ENCODE measurements at places on chromosomes 1 and 21.

DNA sequence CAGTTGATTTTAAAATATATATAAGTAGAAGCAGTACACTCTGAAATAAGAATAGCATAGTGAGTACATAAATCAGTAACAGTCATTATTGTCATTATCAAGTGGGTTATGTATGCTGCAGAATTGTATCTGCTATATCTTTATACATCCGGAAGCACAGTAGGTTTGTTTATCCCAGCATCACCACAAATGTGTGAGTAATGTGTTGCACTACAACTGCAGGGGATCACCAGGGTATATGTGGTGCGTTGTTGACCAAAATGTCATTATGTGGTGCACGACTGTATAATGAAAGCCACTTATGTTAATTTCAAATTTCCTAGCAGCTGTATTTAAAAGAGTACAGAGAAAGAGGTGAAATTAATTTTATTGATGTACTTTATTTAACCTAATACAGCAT lies 87.7 kb upstream of the GADD45A start:
- no peak for DNase-seq

DNA sequence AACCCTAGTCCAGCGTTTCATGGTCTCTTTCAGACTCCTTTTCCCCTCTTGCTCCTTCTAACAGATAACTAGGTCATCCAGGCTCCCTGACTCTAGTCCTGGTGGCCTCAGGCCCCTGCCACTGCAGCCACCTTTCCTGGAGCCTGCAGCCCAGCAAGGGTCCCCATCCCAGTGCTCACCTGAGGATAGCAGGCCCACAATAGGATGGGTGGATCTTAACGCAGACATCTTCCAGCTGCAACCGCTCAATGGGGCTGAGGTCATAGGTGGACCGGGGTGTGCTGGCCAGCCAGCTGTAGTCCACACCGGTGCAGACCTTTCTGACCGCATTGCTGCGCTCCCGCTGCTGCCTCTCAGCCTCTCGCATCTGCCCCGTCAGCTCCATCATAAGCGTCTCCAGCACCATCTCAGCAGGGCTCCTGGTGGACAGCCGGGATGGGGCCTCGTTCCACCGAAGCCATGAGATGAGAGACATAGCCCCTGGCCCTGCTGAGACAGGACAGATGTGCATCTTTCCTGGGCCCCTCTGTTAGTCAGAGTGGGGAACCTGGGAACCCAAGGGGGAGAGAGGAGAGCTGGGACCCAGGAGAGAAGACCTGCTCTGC lies 10.9 kb downstream of the RD3 start:
- DNase-seq, result no peak

DNA sequence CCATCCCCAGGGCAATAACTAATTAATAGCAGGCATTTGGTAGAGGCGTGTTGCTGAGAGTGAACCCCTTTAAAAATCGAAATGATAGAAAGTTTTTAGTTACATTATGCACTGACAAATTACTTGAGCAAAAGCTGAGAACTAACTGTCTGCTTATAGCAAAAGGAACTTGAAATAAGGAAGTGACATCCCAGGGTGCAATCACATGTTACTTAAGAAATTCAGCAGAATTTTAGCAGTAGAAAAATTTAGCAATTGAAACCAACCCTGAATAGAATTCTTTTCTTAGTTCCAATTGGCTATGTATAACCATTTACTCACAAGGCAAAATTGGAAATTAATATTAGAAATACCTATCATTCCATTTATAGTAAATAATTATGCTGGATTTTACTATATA lies 139.5 kb upstream of the SAMSN1 start:
- no peak for DNase-seq

GRCh38 chr1:182709225-182709764 lies 24.9 kb upstream of the RGS8 start:
- no peak for DNase-seq

GRCh38 chr1:158998781-158999161 lies 10.9 kb upstream of the IFI16 start:
- DNase-seq, result no peak

DNA sequence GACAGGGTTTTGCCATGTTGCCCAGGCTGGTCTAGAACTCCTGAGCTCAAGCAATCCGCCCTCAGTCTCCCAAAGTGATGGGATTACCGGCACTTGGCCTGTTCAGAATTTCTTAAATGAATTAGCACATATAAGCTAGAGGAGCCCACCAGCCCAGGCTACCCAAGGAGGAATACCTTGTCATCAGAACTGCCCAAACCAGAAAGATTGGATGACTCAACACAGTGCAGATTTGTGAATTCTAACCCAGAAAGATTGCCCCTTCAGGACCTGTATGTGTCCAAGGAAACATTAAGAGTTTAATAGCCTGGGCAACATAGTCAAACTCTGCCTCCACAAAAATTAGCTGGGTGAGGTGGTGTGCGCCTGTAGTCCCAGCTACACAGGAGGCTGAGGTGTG lies 14.0 kb upstream of the LIN9 start:
- no peak for DNase-seq

DNA sequence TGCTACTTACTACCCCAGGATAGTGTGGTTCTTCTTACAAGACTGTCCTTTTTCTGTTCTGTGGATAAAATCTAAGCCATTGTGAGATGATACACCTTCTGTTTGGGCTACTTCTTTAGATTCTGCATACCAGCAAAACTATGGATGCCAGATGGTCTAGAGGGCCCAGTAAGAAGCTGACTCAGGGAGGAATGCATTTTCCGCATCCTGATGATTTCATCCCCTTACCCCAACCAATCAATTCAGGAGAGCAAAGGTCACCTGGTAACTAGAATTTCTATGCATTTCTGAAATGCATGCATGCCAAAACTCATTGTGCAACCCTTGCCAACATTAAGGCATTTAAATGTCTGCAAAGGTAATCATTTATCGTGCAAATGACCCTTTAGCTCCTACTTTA lies 285.7 kb upstream of the ZP4 start:
- no peak for DNase-seq

DNA sequence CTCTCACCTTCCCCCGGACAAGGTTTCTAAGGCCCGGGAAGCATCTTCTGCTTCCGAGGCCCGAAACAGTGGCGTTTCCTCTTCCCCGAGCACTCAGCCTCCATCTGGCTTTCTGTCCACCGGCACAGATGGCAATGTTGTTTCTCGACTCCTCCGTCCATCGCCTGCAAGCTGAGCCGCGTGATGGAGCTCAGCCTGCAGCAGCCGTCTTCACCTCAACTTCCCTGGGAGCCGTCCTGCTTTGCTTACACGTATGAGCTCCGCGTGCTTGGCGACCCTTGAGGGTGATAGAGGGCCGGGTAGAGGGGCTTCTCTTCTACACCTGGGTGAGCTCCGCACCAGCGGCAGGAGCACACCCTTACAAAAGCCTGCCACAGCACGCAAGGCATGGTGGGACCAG lies 80.4 kb downstream of the AJAP1 start:
- no peak for DNase-seq

DNA sequence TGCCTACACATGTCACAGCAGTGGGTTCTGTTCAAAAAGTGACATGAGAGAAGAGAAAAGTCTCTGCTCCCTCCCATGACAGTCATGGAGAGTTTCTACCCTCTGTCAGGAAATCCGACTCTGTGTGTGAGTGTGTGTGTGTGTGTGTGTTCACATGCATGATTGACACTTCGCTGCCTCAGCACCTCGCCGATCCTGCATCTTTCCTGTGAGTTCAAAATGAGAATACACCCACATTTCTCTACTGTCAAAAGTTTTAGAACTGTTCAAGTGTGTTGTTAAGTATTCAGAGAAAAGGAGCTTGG lies 46.2 kb upstream of the COX20 start:
- no peak for DNase-seq

DNA sequence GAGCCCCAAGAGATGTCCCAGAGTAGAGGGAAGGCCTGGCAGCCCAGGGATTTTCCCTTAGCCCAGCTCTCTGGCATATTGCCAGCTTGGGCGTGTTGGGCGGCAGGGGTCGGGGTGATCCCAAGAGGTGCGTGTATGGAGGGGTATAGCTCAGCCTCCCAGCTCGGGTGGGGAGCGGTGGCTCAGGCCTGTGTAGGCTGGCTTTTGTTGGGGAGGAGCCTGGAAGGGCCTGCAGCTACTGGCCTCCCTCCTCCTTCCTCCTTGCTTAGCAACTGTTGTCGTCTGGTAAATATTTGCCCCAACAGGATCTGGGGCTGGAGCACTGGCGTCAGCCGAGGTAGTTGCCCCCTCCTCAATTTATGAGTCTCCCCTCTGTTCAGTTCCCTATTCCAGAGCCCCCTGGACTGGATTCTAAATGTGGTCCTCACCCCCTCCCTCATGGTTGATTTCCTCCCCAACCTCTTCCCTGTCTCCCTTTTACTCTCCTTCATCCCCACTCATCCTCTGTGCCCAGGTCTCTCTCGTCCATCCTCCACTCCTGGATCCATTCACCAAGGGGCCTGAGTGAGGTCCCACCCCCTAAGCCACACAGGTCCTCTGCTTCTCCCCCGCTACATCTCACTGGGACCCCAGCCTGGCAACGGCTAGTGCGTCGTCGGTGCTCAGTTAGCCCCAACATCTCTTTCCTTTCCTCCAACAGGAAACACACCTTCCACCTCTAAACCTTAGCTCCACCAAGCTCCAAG lies 10.3 kb upstream of the LMNA start:
- DNase-seq, result no peak

- DNase-seq, result no peak
These were observed 7.0 kb upstream of the MAST2 start for GRCh38 chr1:45796381-45796780.

DNA sequence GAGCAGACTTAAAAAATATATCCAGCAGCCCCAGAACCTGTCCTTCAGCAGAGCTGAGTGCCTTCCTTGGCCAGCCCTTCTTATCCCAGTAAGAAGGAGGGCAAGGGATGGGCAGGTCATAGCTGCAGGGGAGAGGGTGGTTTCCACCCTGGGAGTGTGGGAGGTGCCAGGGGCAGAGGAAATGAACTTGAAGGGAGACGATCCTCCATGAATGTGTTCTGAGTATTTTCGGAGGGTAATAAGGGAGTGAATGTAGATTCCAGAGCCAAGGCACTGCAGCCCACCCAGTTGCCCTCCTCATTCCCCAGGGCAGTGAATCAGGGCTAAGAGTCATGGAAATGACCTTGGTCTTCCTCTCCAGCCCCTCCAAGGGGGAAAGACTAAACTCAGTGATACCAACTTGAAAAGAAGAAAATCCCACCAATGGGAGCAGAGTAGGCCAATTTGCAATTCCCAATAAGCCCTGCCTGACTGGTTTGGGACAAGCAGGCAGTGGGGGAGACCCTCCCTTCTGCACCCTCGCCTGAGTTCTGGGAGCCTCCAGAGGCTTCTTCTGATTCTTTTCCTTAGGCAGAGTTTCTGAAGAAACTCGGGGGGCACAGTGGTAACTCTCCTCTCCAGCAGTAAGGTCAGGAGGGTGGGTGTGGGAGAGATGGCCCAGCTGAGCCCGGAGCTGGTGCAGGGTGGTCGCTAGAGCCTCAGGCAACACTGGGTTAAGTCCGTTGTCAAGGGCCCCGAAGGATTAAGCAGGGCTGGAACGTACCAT lies 4.2 kb downstream of the MYOG start:
- no peak for DNase-seq

GRCh38 chr1:51214615-51215131 lies 21.4 kb upstream of the RNF11 start:
- DNase-seq, result no peak

GRCh38 chr1:234921266-234922062 lies 207.2 kb downstream of the TOMM20 start:
- DNase-seq, result no peak

GRCh38 chr1:20702416-20702815 lies 15.4 kb downstream of the KIF17 start:
- peak; percentile 33 for DNase-seq

GRCh38 chr1:46522184-46522968 lies 29.1 kb downstream of the KNCN start:
- no peak for DNase-seq

- DNase-seq, result no peak
These were observed 1.7 kb downstream of the TMEM125 start for GRCh38 chr1:43271186-43272118.

DNA sequence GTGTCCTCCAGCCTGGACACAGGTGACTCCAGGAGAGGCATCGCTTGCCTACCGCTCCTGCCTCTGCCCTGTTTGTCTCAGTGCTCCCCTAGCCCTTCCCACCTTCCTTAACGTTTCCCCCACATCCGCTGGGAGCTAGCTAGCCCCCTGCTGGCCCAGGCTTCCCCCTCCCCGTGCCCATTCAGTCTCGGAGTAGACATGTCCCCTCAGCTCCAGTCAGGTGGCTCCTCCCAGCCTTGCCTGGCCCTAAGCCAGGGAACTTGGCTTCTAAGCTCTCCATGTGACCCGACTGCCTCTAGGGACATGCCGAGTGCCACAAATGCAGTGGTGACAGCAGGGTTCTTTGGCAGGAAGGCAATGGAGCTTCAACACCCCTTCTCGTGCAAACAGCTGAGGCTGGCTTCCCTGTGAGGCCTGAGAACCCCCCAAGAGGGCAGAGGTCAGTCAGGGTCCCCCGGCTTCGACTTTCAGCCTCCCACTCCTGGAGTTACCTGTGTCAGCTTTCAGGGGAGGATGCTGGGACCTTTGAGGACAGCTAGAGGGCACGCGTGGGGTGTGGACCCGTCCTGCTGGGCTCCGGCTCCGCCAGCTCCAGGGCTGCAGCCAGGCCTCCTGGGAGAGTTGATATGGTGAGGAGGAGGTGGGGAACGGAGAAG lies 16.2 kb downstream of the DRAXIN start:
- DNase-seq, result no peak

DNA sequence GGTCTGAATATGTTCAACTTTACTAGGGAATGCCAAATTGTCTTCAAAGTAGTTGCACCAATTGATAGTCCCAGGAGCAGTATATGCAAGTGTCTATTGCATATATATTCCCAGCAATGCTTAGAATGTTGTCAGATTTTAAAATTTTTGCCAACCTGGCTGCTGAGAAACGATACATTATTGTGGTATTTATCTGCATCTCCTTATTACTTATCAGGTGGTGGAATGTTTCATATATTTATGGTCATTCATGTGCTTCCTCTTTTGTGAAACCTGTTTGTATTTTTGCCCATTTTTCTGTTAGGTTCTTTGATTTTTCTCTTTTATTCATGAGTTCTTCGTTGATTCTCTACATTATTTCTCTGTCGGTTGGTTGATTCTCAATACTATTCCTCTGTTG lies 39.5 kb downstream of the COLGALT2 start:
- DNase-seq, result no peak

DNA sequence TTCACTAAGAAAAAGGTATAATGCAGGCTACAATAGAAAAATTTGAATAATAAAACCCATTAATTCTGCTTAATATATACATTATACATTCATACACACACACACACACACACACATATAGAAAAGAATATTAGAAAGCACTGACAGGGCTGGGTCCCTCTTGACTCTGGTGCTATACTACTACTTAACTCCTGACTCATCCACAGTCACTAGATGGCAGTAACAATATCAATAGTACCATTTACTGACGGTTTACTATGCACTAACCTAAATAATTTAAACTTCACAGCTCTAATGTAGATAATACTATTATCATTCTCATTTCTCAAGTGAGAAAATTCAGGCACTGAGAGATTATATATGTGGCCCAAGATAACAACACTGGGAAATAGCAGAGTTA lies 87.5 kb downstream of the COP1 start:
- DNase-seq, result no peak

All from 8988T (cell line).